ENCODE measurements at places on chromosomes 2 and 18.

- DNase-seq: no peak
- no peaks in the 10 kb centered on the region for H3K4me1 ChIP-seq
- H3K4me3 ChIP-seq: no peak overlapping the region
- peaks cover 12% of the 10 kb centered on the region for H3K36me3 ChIP-seq
Observed at GRCh38 chr2:70668432-70668831, 99.6 kb downstream of the ADD2 start.

GRCh38 chr2:175815537-175815936, 186.5 kb downstream of the LNPK start:
- H3K4me3 ChIP-seq: no peak overlapping the region
- H3K4me1 ChIP-seq: no peaks in the 10 kb centered on the region
- H3K36me3 ChIP-seq: no peaks in the 10 kb centered on the region
- no peak overlapping the region for H3K27ac ChIP-seq
- no peak for DNase-seq
- peaks cover 5% of the 10 kb centered on the region for H3K27me3 ChIP-seq

DNA sequence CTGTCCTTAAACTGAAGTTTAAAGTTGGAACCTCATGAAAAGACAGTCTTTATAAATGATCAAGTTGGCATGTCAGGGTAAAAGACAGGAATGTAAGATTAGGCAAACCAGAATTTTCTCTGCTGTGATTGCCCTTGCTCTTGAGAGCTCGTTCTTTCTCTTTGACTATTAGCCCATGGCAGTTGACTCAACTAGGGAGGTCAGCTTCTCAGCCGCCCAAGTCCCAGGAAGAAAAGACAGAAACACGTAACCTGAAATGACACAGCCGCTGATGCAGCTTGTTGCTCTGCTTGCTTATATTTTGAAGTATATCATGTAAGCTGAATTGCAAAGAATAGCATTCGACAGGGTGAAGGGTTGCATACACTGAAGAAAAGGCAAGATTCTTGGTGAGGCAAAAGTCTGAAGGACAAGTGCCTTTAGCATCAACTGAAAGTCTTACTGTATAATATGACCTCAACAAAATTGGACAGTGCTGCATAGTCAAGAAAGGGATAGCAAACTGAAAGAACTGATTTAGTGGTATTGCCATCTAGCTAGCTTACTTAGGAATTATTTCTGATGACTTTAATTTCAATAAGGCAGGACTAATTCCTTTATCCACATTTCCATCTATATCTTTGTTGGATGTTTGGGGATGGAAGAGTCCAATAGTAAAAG, 54.7 kb downstream of the ARHGAP15 start:
- no peaks in the 10 kb centered on the region for H3K27me3 ChIP-seq
- no peak overlapping the region for H3K4me3 ChIP-seq
- H3K36me3 ChIP-seq: peaks cover 15% of the 10 kb centered on the region
- H3K27ac ChIP-seq: no peak overlapping the region

DNA sequence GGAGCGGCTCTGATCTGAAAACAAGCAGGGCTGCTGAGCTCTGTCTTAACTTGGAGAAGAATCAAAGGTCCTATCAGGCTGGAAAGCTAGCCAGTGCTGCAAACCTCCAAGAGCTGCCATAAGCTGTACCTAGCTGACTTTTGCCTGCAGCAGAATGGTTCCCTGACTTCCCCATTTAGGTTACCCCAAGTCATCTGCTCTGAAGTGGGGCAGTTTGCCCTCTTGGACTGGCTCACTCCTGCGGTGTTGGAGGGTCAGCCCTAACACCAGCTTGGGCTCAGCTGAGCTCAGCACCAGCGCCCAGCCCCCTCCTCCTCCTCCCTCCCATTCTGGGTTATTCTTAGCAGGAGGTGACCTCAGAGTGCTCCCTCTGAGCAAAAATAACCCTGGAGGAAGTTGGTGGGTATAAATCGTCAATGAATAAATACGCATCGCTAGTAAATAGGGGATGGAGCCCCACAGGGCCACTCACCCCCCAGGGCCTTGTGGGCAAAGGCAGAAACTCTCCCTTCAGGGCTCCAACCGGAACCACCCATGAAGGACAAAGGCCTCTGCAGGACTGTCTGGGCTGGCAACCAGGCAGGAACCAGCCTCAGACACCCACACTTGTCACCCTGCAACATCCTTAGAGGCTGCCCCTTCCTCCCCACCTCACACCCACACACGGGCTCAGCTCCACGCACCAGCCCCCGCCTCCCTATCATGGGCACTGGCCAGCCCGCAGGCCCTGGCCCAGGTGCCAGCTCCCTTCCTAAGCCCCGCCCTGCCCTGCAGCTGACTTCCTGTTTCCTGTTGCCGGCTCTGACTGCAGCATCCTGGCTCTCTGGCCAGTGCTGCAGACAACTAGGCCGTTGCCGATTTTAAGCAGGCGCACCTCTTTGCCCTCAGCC, 46.9 kb downstream of the DNMT3A start:
- peaks cover 79% of the 10 kb centered on the region for H3K4me1 ChIP-seq
- H3K4me3 ChIP-seq: peak overlapping the region; percentile 78
- H3K27ac ChIP-seq: peak overlapping the region; percentile 81
- peak; percentile 78 for DNase-seq
- H3K36me3 ChIP-seq: peaks cover 15% of the 10 kb centered on the region

GRCh38 chr2:136408795-136409194, 290.8 kb upstream of the CXCR4 start:
- H3K4me3 ChIP-seq: no peak overlapping the region
- no peaks in the 10 kb centered on the region for H3K4me1 ChIP-seq
- DNase-seq: no peak
- no peak overlapping the region for H3K27ac ChIP-seq

DNA sequence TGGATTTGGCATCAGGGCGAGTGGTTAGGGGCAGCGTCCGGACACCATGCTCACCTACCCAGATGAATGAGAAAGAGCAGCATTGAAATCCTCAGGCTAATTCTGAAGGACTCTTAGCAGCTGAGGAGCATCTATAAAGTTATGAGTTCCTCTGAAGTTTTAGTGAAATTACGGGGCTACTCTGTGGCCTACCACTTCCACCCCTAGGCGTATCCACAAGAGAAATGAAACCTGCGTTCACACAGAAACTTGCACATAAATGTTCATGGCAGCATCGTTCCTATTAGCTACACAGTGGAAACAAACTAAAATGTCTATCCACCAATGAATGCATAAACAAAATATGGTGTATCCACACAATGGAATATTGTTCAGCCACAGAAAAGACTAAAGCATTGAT, 98.0 kb downstream of the GBX2 start:
- no peaks in the 10 kb centered on the region for H3K36me3 ChIP-seq
- no peaks in the 10 kb centered on the region for H3K27me3 ChIP-seq
- DNase-seq: no peak
- no peak overlapping the region for H3K4me3 ChIP-seq
- H3K27ac ChIP-seq: no peak overlapping the region

DNA sequence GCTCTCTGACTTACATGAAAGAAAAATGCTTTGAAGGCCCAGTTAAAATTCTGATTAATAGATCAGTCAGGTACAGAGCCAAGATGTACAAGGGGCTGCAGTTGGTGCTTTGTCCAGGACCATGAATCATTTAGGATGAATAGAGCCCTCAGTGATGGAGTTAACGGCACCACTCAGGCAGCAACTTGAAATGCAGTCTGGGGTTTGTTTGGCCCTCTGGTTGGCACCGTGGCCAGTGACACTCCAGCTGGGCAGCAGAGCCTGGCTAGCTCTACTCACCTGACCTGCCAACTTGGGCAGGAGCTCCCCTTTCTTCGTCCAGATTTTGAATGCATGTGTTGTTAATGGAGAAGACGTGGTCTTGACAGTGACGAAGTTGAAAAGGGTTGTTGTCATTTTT, 493.0 kb upstream of the ACVR2A start:
- no peaks in the 10 kb centered on the region for H3K4me1 ChIP-seq
- H3K36me3 ChIP-seq: no peaks in the 10 kb centered on the region
- H3K4me3 ChIP-seq: no peak overlapping the region
- H3K27ac ChIP-seq: no peak overlapping the region
- H3K27me3 ChIP-seq: no peaks in the 10 kb centered on the region
- no peak for DNase-seq

DNA sequence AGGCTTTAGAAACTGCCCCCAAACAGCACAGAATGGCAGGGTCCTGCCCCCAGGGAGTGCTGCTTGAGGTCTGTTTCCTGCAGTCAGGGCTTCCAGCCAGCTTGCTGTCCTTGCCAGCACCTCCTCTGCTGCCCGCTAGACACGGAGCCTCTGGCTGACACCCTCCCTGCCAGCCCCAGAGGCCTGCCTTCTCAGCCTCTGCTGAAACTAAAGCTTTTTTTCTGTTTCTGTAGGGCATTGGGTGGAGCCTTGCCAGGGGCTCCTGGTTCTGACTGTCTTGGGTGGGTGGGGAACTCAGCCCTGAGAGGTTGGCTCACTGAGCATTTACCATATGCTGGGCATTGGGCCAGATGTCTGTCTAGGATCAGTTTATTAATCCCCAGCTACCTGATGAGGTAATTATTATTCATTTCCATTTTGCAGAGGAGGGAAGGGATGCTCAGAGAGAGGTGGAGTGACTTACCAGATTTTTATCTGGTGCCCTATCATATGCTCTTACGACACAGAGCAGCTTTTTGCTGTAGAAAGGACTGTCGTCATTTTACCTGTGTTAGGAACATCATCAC, 35.4 kb downstream of the INPP4A start:
- no peak overlapping the region for H3K4me3 ChIP-seq
- DNase-seq: no peak
- H3K27me3 ChIP-seq: no peaks in the 10 kb centered on the region
- H3K36me3 ChIP-seq: peaks cover 14% of the 10 kb centered on the region
- H3K27ac ChIP-seq: peak overlapping the region; percentile 56

DNA sequence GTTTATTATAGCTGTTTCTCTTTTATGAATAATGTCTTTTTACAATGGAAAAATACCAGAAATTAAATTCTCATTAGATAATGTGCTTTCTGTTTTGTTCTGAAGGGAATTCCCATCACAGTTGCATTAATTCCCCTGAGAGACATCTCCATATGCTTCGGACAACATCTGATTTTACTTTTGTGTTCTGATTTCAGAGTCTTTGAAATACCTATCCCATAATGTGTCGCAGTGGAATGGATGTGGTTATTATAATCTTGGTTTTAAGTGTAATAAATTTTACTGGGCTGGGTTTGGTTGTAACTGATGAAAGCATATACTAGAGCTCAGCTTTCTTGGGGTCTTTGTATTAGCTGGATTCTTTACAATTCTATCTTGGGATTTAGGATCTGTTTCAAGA, 12.5 kb downstream of the SPTBN1 start:
- DNase-seq: no peak
- H3K4me3 ChIP-seq: no peak overlapping the region
- no peaks in the 10 kb centered on the region for H3K36me3 ChIP-seq
